ENCODE measurements at places on chromosomes 5 and 9.

DNA sequence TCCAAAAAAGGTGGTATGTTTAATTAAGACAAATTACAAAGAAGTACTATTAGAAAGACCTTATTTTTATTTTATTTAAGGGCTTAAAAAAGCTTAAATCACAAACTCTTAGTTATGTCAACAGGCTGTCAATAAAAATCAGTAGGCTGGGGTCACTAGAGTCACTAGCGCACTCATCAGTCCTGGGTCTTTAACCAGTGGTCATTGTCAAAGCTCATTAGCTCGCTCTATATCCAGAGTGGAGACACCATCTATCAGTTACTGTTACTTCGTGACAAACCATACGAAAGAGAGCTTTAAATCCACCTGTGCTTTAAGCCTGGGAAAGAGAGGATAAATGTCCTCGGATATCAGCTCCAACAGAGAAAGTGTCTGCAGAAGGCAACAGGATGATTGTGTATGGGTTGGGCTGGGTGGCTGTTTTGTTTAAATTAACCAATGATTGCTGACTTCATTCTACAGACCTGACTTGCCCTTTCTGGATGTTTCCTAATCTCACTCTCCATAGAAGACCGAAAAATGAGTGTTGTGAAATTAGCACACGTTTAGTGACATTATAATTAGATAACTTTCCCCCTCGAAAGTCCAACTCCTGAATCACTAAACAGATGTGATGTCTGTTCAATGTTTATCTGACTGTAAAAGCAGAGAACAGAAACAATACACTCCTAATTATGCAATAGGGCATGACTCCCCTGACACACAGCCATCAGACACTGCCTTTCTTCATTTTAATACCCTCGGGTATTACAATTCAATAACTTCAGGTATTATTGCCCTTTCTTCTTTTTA, 123.6 kb upstream of the TNPO1 start:
- no peak for DNase-seq

GRCh38 chr5:133032852-133033742, 6.7 kb upstream of the ZCCHC10 start:
- no peak for DNase-seq

DNA sequence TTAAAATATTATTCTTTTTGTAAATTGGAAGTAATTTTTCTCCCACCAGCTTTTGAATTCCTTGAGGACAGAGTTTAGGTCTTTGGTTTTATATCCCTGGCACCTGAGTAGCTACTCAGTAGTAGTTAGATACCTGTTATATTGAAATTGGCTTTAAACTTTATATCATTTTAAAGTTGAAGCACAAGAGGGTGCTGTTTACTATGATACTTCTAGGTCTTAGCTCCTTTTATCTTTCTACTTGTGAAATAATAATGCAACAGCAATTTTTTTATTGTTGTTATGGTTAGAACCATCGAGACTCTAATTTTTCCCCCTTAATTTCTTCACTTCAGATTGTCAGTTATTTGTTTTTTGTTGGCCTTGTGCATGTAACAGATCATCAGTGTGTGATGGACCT, 46.3 kb downstream of the AP3S1 start:
- DNase-seq: peak; percentile 19

GRCh38 chr5:60507687-60508086, 192.3 kb downstream of the DEPDC1B start:
- DNase-seq: peak; percentile 78

GRCh38 chr9:109120204-109120789, 550 bp upstream of the TMEM245 start:
- DNase-seq: no peak
